ENCODE measurements at places on chromosomes 6 and 20.

- DNase-seq, result peak; percentile 85
Observed at GRCh38 chr20:19944772-19945459, 72.2 kb upstream of the NAA20 start.

DNA sequence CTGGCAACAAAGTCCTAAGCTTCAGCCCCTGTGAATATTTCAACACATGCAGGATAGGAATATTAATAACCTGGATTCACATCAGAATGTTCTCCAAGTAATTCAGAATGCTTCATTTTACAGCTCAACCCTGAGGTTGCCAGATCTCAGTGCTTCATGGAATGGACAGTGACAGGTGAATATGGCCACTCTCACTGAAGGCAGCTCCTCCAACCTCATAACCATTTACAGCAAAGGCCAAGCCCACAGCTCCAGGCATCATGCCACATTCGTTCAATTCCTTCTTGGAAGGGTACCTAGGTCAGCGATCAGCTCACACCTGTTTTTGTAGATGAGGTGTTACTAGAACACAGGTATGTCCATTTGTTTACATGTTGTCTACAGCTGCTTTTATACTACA lies 17.1 kb downstream of the CLIC5 start:
- no peak for DNase-seq

- DNase-seq, result no peak
Observed at GRCh38 chr6:168565112-168565511, 124.1 kb downstream of the SMOC2 start.

GRCh38 chr6:14020551-14020950 lies 95.8 kb downstream of the RNF182 start:
- no peak for DNase-seq

GRCh38 chr6:160085713-160086505 lies 35.7 kb upstream of the SLC22A1 start:
- DNase-seq, result no peak

DNA sequence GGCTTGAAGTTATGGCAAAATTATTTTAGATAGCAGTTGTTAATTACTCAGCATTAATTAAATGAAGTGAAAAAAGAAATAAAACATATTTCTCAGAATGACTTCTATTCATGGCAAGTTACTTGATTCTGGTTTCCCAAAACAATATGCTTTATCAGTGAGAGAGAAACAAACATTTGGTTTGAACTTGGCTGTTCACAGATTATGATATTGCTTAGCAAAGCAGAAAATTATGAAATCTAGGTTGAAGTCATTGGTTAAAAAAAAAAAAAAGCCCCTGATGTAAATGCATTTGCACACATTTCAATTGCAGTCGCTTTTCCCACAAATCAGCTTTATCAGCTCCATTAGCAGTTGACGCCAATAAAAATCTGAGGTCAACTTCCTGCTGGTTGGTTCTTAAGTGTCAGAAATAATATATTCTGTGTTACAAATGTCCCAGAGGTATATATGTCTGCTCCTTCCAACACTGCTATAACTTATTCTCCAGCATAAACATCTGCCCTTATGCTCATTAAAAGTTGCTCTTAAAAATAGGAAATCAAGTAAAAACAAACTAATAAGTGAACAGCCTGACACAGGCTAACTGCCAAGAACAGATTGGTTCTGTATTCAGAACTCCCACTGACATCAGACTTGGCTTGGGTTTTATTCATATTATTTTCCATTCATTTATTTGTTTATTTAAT lies 275.4 kb downstream of the PHF3 start:
- DNase-seq, result peak; percentile 32

GRCh38 chr20:38373898-38374297 lies 27.6 kb downstream of the LBP start:
- no peak for DNase-seq

GRCh38 chr20:50385733-50386640 lies 124.2 kb upstream of the PTPN1 start:
- DNase-seq, result no peak

GRCh38 chr6:35192301-35192860 lies 21.4 kb upstream of the SCUBE3 start:
- DNase-seq, result no peak

DNA sequence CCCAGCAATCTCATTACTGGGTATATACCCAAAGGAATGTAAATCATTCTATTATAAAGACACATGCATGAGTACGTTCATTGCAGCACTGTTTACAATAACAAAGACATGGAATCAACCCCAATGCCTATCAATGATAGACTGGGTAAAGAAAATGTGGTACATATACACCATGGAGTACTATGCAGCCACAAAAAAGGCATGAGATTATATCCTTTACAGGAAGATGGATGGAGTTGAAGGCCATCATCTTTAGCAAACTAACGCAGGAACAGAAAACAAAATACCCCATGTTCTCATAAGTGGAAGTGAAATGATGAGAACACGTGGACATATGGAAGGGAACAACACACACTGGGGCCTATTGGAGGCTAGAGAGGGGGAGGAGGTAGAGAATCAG lies 115.7 kb downstream of the NUS1 start:
- no peak for DNase-seq

- no peak for DNase-seq
Observed at GRCh38 chr6:64817525-64817924, 889.5 kb downstream of the EYS start.

DNA sequence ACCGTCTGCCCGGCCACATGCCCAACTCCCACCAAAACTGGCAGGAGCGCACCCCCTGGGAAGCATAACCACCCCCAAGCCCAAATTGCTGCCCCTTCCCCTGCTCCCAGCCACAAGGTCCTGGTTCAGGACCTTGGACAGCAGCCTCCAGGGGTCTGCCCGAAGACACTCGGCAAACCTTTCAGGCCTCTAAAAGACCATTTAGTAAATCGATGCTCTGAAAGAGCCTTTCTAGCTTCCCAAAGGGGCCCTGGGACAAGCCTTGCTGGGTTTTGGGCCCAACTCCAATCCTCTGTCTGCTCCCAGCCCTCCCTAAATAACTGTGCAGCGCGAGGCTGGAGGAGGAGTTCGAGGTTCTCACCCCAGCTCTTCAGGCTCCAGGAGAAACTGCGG lies 30.5 kb downstream of the GRM4 start:
- DNase-seq, result peak; percentile 15

GRCh38 chr20:32191422-32191821 lies 16.1 kb downstream of the PLAGL2 start:
- DNase-seq, result no peak

GRCh38 chr6:35757456-35758123 lies 18.8 kb upstream of the CLPSL2 start:
- peak; percentile 38 for DNase-seq

- DNase-seq, result no peak
Observed at GRCh38 chr6:72522735-72523141, 99.1 kb upstream of the KCNQ5 start.

GRCh38 chr20:38246357-38247165 lies 14.0 kb downstream of the KIAA1755 start:
- peak; percentile 89 for DNase-seq

- DNase-seq, result no peak
Observed at GRCh38 chr6:786946-787763, 94.2 kb upstream of the EXOC2 start.

GRCh38 chr6:169420912-169421543 lies 167.4 kb upstream of the THBS2 start:
- no peak for DNase-seq

GRCh38 chr20:9978397-9979004 lies 56.3 kb upstream of the ANKEF1 start:
- peak; percentile 92 for DNase-seq

DNA sequence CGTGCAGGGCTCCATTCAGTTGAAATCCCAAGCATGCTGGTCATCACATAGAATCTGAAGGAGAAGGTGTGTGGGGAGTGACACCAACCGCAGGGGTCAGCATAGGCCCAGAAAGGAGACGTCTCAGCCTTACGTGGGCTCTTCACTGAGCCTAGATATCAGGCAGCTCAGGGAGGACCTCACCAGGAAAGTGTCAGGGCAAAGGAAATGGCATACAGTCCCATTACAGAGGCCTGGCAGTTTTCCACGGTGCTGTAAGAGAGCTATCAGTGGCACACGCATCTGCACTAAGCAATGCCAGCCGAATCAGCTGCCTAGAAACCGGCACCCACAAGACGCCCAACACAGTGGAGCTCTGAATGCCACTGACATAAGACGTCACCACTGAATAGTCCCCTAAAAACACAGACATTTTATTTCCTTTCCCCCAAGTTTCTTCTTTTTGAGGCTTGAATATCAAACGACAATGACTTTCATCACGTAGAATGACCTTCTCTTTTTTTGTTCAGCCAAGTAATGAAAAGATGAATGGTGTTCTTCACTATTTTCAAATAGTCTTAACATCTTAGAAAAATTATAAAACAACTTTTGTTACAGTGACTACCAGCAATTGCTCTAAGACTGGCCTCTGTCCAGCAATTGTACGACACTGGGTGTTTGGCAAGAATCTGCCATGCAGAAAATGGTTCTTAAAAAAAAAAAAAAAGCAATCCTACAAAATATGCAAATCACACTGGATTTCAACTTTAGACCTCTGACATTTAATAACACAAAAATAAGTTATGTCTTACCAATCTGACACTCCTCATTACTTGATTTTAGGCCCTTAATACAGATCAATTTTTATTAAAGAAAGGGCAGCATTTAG lies 88.9 kb upstream of the FOXQ1 start:
- DNase-seq, result no peak

DNA sequence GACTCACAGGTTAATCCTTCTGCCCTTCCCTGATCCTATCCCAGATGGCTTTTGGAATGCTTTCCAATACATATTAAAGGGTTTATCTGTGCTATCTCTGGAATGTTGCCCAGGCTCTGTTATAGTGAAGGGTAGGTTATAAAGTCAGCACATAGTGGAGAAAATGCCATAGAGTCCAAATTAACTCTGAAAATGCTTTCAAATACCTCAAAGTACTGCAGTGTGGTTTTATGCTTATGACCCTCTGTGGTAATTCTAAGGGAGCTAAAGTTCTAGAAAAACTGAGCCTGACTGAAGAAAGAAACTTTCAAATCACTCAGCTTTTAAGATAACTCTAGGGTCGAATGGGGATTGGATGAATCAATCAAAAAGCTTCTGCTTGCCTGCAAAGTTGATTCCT lies 159.8 kb downstream of the PLCB1 start:
- peak; percentile 61 for DNase-seq

GRCh38 chr6:56864171-56864616 lies 90.7 kb upstream of the BEND6 start:
- DNase-seq, result peak; percentile 56

DNA sequence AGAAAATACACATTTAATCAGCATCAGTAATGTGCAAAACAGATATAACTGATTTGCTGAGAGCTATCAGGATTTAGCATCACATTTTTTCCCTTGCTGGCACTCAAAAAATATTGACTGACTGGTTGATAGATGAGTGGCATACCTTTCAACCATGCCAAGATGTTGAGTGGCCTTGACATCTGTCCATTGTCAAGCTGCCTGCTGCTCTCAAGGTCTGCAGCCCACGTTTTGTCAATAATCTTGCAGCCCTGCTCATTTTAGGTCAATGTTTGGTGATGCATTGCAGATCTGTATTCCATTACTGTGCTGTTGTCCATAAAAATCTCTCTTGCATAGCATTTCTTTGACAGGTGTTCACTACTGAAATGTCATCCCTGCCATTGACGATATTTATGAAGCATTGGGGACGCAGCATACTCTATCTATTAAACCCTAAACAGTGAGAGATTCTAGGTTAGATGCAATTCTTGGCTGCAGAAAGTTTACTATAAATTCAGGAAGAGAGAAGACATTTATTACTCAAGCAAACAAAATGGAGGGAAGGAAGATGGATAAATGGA lies 111.6 kb downstream of the BFSP1 start:
- DNase-seq, result no peak

GRCh38 chr6:26379292-26379691 lies 3.6 kb upstream of the BTN2A2 start:
- DNase-seq, result peak; percentile 61

- peak; percentile 96 for DNase-seq
Observed at GRCh38 chr6:160030103-160030502, 61.2 kb downstream of the IGF2R start.

GRCh38 chr6:26021350-26022131 lies 58.9 kb downstream of the TRIM38 start:
- peak; percentile 93 for DNase-seq

DNA sequence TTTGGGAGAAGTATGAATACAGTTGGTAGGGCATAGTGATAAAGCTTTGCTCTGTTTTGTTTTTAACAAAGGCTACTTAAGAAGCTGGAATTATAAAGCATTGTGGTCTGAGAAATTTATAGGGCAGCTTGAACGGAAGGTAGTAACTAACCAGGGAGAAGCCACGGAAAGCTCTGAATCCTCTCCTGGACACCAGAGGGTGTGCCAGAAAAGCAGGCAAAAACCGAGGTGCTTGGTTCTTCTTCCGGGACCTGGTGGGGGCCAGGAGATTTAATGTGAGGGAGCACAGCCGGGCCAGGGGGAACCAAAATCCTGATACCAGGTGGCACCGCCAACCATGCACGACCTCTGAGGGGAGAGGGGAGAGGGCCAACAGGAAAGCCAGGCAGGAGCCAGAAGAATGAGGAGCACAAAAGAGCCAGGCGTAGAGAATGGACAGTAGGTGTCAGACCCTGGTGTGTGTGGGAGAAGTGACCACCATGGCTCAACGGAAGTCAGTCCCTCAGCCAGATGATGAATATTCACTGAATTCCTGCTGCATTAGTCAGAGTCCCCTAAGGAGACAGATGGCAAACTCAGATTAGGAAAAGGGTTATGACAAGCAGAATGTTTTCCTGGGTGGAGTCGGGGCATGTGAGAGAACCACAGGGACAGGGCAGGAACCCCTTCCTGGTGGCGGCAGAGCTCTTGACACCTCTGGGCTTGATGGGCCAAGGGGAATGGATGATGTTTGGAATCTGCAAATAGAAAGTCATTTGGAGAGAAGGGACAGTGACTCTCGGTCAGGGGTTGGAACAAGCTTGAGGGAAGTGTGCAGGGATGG lies 262.3 kb downstream of the ZNF217 start:
- peak; percentile 11 for DNase-seq

- peak; percentile 26 for DNase-seq
Observed at GRCh38 chr6:42443312-42444060, 8.2 kb downstream of the TRERF1 start.

- DNase-seq, result no peak
Observed at GRCh38 chr20:61875221-61875885, 190.3 kb downstream of the TAF4 start.

GRCh38 chr20:19916531-19917485 lies 100.4 kb upstream of the NAA20 start:
- DNase-seq, result no peak

GRCh38 chr6:84766118-84766798 lies 1.9 kb upstream of the TBX18 start:
- no peak for DNase-seq

DNA sequence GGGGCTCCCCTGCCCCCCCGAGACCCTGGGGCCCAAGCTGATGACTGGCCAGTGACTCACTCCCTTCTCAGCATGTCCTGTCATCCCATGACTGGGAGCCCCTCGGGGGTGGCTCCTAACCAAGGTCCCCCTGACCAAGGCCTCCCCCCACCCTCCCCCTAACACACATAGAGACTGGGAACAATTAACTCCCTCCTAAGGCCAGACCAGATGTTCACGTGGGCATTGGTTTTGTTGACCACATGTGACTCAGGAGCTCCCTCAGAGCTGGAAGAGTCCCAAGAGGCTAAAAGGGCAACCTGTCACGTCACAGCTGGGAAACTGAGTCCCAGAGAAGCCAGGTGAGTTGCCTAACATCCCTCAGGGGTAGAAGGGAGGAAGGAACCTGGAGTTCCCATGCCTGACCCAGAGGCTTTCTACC lies 10.6 kb upstream of the CCN5 start:
- DNase-seq, result peak; percentile 60

GRCh38 chr20:62141397-62142251 lies 1.6 kb downstream of the PSMA7 start:
- peak; percentile 48 for DNase-seq

Measured in fibroblast of the aortic adventitia (primary cell).